ENCODE measurements at places on chromosomes 16 and 17.

GRCh38 chr17:29263916-29264315, 17.3 kb downstream of the CRYBA1 start:
- no peak for DNase-seq

DNA sequence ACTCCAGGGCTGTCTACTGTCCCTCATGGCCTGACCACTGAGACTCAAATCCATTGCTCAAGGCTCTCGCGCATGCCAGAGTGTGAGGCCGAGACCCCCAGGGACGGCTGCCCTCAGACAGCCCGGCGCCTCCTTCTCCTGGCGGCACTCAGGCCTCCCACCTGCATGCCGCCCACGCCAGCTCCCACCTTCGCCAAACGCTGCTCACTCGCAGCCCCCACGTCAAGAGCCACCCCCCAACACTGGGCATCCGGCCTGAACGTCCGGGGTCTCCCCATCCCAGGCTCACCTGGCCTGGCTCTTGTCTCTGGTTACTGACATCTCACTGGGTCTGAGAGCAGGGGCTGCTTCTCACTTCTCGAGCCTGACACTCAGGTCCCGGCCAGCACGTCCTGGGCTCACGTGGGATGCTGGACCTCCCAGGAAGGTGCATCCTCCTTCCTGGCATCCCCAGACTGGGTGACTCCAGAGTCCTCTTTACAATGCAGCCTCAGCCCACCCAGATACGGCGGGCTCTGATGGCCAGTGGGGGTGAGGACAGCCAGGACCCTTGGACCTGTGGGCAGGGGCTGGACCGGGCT, 12.2 kb upstream of the CACNA1H start:
- DNase-seq: no peak

DNA sequence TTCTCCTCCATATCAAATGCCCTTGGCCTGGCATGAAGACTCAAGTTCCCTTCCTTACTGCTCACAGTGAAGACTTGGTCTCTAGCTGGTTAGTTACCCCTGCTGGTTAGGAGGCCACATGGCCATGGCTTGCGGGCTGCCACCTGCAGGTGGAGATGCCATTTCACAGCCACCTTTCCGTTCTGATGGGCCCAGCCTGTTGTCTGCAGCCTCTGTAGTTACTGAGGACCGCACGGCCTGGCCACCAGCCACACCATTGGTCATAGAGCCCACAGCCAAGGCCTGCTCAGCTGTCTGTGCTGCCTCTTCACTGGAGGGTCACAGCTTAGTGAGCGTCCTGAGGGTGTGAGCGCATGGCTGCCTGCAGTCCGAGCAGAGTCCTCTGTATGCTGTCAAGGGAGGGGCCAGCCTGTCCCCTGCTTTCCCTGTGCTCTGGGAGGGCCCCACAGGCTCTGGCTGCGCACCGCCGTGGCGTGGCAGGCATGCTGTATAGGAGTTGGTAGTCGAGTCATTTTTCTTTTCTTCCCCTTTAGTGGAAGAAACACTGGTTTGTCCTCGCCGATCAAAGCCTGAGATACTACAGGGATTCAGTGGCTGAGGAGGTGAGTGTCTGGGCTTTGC, 59.2 kb downstream of the PLD6 start:
- DNase-seq: no peak

- DNase-seq: no peak
Observed at GRCh38 chr17:50272246-50272645, 2.0 kb upstream of the TMEM92 start.

DNA sequence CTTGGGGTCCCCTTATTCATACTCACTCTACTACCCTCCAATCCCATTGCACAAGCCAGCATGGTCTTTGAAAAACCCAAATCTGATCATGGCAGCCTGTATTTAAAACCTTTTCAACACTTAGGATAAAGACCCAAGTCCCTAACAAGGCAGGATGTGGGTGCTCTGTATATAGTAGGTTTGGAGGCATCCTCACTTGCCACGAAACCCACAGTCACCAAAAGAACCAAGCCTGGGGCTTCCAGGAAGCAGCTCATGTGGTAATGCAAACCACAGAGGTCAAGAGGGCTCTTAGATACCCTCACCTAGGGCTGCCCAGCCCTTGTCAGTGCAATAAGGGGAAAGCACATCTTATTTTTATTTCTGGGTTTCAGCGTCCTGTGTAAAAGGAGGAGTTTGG, 218.6 kb upstream of the ASIC2 start:
- no peak for DNase-seq

- no peak for DNase-seq
Observed at GRCh38 chr16:6633456-6633855, 699.2 kb upstream of the RBFOX1 start.

DNA sequence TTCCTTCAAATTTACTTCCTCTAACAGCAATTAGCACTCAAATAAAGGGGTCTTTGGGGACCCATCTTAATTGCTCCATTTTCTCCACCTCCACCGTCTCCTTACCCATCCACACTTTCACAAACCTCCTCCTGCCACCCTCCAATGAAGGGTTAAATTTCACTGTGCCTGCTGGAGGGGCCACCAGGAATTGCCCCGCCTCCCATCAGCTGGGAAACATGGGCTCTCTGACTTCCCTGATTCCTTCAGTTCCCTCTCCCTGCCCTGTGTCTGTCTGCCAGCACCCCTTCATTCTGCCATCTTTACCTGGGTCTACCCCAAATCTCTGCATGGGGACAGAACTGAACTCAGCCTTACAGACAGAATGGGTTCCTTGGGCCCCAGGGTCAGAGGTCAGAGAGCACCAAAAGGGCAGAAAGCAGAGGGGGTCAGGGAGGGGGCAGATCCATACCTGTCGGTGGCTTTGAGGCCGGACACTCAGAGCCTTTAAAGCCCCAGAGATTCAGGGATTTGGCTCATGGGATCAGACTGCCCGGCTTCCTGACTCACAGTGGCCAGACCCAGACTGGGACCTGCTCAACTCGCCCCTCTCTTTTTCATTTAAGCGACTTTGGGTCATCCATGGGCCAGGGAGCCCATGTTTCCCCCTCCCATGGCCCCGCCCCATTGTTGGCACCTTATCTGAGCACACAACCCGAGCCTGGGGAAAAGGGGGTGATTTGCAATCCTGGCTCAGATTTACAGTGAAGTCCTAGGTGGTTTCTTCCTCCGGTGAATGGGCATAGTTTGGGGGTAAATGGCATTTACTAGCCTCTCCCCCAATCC, 17.6 kb upstream of the SP2 start:
- no peak for DNase-seq

- DNase-seq: no peak
Observed at GRCh38 chr16:20485408-20485807, 34.1 kb downstream of the ACSM2A start.

DNA sequence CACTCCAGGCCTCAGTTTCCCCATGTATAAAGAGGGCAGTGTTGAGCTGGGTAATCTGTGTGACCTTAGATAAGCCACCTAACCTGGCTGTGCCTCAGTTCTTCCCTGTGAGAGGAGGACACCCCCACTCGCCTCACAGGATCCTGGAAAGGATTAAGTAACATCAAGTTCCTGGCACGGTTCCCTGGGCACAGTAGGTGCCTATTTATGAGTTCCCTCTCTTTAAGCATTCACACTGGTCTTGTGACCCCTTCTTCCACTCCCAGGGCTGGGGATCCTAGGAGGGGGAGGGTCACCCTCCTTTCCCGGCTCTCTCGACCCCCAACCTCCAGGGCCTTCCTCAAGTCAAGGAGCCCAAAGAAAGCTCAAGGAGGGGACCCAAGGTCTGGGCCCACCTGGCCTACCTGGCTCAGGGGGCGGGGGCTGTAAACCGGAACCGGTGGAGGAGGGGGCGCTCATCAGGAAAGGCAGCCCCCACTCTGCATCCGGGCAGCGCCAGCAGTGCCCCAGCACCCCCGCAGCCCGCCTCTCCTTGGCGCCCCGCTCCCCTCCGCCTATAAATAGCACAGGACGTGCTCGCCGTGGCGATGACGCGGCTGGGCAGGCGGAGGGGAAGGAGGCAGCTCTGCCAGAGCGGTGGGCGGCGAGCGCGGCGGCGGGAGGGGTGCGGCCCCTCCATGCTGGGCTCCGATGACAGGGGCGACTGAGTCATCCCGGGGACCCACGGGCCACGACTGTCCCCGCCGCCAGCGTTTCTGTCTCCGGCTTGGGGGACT, 9.4 kb downstream of the RPL19 start:
- peak; percentile 77 for DNase-seq

DNA sequence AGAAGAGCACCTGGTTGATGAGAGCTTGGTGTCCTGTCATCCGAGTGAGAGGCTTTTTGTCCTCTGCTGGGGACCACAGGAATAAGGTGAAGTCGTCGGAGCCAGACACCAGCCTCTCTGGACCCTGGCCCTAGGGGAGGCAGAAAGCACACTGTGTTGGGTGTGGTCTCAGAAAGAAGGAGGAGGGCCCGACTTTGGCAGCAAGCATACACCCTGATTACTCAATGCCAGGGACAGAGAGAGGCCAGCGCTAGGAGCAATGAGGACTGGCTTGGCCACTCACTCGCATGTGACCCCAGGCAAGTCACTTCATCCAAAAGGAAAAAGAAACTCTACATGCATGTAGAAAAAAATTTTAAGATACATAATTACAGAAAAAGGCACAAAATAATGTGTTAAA, 6.8 kb downstream of the NLE1 start:
- DNase-seq: no peak

DNA sequence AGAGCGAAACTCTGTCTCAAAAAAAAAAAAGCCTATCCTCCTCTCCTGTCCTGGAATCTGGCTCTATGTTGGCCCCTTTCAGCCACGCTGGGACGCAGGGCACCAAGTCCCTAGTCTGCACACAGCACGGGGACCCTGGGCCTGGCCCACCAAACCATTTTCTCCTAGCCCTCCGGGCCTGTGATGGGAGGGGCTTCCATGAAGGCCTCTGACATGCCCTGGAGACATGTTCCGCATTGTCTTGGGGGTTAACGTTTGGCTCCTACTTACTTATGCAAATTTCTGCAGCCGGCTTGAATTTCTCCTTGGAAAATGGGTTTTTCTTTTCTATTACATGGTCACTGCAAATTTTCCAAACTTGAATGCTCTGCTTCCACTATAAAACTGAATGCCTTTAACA, 12.6 kb upstream of the GPT2 start:
- DNase-seq: no peak

GRCh38 chr17:83006515-83007455, 72.6 kb upstream of the METRNL start:
- DNase-seq: no peak

GRCh38 chr17:34009912-34010311, 245.2 kb upstream of the CCL2 start:
- no peak for DNase-seq

DNA sequence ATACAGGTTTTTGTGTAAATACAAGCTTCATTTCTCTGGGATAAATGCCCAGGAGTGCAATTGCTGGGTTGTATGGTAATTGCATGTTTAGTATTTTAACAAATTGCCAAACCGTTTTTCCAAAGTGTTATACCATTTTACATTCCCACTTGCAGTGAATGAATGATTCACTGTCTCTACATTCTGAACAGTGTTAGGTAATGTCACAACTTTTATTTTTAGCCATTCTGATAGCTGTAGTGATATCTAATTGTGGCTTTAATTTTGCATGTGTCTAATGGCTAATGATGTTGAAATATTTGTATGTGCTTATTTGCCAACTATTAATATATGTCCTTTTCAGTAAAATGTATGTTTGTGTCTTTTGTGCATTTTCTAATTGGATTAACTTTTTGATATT, 156.9 kb upstream of the CES5A start:
- no peak for DNase-seq

DNA sequence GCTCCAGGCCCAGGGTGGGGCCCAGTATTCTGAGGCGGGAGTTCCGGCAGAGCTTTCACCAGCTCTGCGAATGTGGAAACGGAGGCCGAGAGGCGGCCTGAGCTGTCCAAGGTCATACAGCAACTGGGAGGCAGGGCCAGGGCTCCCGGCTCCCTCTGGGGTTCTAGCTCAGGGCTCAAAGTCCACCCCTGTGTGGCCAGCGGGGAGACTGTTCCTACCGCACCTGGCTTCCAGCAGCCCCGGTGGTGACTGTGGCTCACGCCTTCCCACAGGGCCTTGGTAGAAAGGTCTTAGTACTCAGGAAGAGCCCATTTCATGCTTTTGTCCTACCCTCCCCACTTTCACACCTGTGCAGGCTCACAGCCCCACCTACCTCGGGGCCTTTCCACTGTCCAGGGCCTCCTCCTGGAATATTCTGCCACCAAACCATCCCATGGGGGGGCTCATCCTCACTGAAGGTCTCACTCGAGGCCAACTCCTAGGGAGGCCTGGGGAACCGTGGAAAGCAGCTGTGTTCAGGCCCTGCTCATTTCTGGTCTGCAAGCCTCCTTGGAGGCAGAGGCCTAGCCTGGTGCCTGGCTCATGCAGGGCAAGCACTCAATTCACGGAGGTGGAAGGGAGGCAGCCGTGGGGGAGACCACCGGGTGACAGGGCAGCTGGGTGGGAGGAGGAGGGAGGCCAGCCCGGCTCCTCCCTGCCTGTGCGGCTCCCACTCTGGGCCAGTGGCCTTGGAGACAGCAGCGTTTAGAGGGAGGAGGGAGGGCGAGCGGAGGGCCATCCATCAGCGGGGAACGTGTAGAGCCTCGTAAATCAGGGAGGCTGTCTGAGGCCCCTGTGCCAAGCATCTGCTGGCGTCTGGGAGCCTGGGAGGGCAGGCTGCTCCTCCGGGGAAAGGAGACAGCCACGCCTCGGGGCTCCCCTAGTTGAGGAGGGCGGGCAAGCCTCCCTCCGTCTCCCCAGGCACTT, 12.7 kb upstream of the DOC2B start:
- no peak for DNase-seq

DNA sequence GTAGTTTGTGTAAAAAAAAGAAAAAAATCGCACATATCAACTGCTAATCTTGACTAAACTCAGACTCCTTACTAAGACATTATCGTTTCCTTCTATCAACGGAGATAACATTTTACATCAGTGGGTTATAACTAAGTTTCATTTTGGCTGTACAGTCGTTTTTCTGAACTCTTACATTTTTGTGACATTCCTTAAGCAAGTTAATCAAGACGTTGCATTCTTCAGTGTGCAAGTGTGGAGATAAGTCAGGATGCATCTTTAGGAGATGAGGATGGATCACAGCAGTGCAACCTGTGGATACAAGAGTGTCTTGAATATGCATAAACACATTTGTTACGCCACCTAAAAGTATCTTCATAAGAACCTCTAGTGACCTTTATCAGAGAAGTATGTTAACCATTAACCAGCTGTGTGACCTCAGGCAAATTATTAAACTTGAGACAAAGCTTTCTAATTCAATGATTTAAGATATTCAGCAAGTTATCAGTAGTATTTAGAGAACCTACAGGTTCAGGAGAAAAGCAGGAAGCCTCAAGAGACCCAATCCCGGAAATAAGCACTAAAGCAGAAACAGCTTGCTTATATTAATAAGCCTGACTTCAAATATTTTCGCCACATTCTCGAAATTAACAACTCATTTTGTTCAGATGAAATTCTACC, 9.4 kb downstream of the CMC2 start:
- DNase-seq: peak; percentile 10

- DNase-seq: no peak
Observed at GRCh38 chr17:62966426-62967204, 580 bp downstream of the TANC2 start.

DNA sequence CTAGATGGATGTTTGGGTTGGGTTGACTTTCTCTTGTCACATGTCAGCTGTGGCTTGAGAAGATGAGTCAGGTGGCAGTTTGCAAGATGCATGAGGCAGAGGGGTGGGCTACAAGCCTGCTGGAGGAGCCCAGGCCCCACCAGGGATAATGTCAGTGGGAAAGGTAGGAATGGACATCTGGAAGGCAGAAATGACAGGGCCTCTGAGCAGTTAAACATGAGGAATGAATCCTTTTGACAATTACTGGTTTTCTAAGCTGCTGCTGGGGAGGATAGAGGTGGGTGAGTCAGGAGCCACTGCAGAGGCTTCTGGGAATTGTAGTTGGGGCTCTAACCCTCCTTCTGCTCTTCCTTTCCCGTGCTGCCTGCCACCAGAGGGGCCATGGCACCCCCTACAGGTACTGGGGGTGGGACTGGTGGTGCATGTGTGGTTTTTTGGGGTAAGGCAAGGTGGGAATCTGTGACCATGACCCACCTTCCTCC, 15.7 kb downstream of the SLC52A1 start:
- DNase-seq: peak; percentile 43
